ENCODE measurements at places on chromosomes 3 and 15.

DNA sequence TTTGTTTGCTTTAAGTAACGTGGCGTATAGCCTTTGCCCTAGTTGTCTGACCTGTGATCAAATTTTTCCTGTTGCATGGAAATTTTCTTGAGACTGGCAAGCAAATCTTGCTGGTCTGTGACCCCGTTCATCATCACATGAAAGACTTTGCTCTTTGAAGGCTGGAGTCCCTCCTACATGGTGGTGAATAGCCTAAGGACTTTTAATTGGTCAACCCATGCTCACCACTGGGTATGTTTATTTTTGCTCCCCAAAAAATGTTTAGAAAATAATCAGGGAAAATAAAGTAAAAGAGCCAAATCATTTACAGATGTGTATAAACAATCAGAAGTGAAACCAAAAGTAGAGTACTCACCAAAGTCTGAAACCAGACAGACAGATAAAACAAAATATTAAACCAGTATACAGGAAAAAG lies 1075.3 kb upstream of the ALCAM start:
- DNase-seq: no peak

GRCh38 chr3:46897031-46897430 lies 19.5 kb downstream of the PTH1R start:
- DNase-seq: no peak

DNA sequence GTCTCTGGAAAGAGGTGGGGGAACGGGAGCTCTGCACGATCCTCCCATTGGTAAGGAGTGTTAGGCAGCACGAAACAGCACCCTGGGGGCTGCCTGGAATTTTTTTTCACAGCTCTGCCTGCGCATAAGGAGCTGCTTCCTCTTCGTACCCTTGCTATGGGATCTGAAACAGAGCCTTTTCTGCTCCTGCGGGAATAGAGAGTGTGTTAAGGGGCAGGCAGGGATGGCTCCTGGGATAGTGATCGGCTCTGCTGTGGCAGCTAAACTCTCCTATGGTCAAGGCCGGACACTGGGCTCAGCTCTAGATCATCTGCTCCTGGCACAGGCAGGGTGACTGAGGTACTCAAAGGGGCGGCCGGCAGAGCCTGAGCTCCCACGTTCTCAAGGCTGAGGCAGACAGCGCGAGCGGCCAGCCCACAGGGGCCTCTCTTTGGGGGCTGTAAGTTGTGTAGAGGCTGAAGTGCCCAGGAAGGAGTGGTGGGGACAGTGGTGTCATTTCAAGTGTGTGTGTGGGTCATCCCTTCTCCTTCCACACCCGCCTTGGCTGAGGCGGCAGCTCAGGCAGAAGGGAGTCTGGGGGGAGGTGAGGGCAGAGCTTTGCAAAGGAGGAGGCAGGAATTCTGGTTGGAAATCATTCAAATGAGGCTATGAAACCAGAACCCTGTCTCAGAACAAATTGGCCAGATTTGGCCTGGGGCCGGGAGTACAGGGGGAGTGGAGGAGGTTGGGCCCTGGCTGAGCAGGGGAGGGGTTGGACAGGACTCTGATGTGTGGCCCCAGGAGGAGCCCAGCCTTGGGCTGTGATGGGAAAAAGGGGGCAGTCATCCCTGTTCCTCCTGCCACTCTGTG lies 31.0 kb downstream of the EPHB3 start:
- DNase-seq: no peak

DNA sequence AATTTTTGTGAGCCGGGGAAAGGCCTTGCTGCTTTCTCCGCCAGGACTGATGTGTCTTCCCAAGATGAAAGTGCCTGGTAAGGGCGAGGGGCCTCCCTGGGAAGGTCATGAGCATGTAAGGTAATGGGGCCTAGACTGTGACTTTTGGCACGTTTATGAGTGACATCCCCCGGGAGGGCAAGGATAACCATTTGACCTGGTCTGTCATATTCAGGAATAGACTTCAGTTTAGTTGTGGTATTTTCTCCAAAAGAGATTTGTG lies 631 bp upstream of the CNBP start:
- peak; percentile 36 for DNase-seq

DNA sequence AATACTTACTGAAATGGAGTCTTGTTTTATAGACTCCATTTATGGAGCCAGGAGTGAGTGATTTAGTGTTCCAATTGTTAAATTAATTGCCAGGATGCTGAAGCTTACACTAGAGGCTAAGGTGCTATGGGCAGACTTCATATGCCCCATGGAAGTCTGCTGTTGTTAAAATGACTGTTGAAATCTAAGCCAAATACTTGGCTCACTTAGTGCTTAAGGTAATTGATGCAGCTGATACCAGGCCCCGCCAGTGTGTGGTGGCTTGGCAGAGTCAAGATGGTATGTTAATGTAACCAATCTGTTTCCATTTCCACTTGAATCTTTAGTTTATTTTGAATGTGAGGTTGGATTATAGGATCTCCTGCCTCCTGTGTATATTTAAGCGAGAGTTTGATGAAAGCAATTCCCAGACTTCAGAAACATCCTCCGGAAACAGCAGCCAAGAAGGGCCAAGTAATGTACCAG lies 187.1 kb downstream of the ITPR1 start:
- DNase-seq: no peak

GRCh38 chr3:79115458-79115857 lies 652.3 kb downstream of the ROBO1 start:
- no peak for DNase-seq

DNA sequence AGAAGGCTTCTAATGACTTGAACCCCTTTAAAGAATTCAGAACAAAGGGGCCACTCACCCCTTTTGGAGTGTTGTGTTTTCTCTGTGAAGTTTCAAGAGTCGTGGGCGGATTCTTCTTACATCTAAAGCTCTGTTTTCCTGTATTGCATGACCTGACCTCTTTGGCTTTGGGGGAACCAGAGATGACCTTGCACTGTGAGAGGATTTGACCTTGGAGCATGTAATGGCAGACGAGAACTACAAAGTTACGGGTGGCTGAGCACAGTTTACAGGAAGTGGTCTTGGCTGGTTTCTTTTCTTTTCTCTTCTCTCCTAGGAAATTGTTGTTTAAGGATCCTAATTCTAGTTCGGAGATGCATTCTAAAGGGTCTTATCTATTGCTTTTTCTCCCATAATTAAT lies 6.2 kb upstream of the BDH1 start:
- DNase-seq: no peak

GRCh38 chr15:27094235-27094634 lies 123.3 kb downstream of the GABRG3 start:
- no peak for DNase-seq

DNA sequence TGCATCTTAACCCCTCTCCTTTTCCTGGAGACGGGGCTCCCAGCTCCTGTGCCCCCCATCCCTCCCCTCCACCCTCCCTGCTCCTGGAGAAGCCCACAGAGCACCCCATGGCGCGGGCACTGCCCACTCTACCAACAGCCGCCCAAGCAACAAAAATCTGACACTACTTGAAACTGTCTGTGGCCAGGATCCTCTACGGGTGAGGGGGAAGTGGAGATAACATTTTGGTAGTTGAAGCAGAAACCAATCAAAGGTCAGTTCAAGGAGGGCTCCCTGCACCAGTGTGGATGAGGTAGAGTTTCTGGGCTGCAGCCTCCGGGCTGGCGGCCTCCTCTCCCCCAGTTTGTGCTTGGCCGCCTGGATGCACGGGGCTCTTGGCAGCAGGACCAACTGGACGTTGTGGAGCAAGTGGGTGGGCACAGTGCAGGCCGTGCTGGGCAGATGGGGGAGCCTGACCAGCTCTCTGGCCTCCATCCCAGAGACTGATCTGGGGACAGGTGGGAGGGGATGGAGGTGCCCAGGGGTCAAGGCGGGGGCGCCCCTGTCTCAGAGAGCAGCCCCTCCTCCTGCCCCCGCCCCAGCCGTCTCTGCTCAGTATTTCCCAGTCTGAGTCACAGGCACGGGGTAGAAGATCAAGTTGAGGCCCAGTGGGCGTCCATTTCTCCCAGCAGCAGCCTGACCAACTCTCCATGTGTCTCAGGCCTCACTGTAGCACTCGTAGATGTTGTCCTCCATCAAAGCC lies 12.8 kb downstream of the H1-8 start:
- peak; percentile 13 for DNase-seq

DNA sequence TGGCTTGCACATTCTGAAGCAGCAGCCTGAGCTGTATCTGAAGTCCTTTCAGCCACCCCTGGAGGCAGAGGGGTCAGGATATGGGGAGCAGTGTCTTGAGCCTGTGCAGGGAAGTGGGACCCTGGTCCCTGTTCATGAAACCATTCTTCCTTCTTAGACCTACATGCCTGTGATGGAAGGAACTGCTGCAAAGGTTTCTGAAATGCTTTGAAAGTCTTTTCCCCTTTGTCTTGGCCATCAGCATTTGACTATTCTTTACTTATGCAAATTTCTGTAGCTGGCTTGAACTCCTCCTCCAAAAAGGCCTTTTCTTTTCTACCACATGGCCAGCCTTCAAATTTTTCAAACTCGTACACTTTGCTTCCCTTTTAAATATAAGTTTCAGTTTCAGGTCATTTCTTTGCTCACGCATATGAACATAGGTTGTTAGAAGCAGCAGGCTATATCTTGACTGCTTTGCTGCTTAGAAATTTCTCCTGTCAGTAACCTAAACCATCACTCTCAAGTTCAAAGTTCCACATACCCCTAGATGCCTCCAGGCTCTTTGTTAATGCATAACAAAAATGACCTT lies 62.3 kb downstream of the GALK2 start:
- DNase-seq: peak; percentile 49

DNA sequence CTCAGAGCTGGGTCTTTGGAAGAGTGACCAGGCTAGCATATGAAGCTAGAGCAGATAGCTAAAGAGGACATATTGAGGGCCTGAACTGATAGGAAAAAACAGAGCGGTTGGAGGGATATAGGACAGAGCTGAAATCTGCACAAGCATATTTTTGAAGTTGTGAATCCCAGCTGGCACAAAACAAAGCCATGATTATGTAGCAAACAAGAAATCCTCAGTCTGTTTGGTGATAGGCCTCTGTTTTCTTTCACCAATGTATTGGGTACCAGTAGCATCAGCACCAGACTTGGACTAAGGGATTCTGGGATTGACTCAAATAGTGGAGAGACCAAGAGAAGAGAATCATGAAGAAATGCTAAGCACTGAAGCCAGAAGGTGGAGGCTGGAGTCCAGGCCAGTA lies 151.0 kb downstream of the FAM43A start:
- no peak for DNase-seq

DNA sequence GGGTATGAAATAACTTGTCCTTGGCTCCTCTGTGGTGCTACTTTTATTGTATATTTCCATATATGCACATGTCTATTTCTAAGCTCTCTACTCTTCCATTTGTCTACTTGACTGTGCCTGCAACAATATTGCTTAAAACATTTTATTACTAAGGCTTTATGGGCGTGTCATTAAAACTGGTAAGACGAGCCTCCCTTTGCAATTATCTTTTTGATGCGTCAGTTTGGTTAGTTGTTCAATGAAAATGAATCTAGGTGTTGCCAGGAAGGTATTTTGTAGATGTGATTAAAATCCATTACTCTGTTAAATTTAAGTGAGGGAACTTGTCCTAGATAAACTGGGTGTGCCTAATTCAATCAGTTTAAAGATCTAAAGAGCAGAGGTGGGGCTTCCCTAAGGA lies 12.9 kb upstream of the TRA2B start:
- DNase-seq: no peak

DNA sequence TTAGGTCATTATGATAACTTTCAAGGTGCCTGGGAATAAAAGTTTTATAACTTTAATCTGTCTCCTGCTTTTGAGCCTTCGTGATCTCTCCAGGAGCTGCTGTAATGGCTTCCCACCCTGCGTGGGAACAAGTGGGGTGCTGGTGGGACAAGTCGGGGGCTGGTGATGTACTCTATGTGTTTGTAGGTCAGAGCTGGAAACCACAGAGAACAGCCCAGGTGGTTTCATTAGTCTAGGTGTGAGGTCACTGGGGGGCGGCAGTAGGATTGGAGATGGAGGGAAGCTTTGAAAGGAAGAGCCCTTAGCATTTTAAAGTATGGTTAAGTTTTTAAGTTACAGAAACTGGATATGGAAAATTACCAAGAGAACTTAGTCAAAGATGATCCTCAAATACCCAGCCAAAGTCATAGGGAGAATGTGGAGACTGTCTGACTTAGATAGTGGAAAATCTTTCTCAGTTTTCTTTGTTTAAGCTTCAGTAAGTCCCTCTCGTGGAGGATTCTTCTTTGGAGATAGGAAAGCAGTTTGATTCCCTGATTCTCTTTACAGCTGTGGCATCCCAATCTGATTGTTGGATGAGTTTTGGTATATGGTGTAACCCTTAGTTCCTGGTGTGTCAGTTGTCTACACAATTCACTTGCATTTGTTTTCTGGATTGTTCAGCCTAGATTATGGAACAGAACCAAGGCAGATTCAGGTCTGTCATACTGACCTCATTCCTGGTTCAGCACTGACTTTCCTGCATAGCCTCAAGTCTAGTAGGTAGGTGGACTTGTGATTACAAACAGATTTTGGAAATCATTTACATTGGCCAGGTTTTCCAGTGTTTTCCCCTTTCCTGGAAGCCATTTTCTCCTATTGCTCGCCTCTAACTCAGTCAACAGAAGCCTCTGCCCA lies 115.6 kb downstream of the FNDC3B start:
- no peak for DNase-seq

GRCh38 chr3:183268366-183268765 lies 15.3 kb downstream of the B3GNT5 start:
- no peak for DNase-seq

DNA sequence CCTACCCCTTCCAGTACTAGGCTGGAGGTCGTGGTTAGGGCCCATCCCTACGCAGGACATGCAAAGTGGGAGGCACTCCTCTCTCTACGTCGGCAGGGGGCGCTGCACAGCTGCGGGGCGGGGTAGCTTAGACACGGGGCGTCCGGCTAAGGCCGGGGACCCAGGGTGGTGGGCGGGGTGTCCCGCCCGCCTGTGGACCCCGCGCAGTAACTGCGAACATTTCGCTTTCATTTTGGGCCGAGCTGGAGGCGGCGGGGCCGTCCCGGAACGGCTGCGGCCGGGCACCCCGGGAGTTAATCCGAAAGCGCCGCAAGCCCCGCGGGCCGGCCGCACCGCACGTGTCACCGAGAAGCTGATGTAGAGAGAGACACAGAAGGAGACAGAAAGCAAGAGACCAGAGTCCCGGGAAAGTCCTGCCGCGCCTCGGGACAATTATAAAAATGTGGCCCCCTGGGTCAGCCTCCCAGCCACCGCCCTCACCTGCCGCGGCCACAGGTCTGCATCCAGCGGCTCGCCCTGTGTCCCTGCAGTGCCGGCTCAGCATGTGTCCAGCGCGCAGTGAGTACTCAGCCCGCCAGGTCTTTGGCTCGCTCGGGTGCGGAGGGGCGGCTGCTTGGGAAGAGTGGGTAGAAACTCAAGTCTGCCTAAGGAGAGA lies at the start of gene IL12A:
Gene IL12A (plus strand): TSS at position 219 of the 655 bp plus-strand sequence.
- peak; percentile 87 for DNase-seq

GRCh38 chr3:73765878-73766545 lies 141.3 kb upstream of the PDZRN3 start:
- peak; percentile 58 for DNase-seq

GRCh38 chr3:154131830-154132229 lies 10.6 kb downstream of the ARHGEF26 start:
- no peak for DNase-seq

GRCh38 chr3:188901671-188902287 lies 270.0 kb upstream of the TPRG1 start:
- no peak for DNase-seq

- no peak for DNase-seq
Measured at GRCh38 chr3:46676601-46677410, 16.7 kb downstream of the ALS2CL start.

Measured in inflammatory macrophage treated with lipopolysaccharide for 4 hours (primary cell).